ENCODE measurements at places on chromosomes 7 and 10. TPM values are rescaled to one million over a fixed set of nuclear protein-coding genes. Genes with fewer than 3 reads are reported as not detected.
A peak's percentile ranks its signal among the peaks of the same experiment; 100 is the strongest.

DNA sequence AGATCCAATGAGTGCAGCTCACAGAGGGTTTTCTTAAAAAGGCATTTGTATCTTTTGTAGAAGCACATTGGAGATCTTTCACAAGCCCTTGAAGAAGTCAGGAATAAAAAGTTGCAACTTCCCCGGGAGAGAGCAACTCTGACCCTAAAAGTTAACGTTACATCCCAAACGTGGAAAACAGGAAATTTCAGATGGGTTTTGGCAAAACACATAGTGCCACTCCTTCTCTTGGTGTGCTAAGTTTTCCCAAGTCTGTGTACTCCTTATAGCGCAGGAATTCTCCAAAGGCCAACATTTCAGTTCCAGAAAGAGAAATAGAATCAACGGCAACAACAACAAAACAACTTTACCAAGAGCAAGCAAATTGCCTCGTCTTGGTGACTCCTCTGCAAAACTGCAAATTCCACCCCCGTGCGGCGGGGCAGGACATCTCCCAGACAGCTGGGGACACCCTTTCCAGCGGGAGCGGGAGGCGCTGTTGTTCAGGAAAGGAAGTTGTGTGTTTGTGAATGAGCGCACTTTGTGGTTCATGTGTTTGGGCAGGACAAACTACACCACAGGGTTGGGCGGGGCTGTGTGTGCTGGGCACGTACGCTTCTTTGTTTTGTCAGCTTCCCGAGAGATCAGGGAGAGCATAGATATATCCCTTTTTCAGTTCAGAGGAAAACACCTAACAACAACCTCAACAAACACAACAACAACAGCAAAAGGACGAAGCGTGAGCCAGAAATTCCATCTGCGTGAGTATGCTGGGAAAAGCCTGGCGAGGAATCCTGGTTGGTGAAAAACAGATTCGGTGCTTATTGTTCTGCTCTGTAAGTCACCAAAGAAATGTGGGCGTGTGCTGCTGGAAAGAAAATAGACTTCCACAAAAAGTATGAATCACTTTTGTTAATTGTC, 294.7 kb upstream of the PITRM1 start:
- H3K27me3 ChIP-seq, result no peaks in the 10 kb centered on the region
- peaks cover 18% of the 10 kb centered on the region for H3K4me1 ChIP-seq
- no peak for DNase-seq
- H3K36me3 ChIP-seq, result no peaks in the 10 kb centered on the region
- peak overlapping the region; percentile 64 for H3K27ac ChIP-seq

DNA sequence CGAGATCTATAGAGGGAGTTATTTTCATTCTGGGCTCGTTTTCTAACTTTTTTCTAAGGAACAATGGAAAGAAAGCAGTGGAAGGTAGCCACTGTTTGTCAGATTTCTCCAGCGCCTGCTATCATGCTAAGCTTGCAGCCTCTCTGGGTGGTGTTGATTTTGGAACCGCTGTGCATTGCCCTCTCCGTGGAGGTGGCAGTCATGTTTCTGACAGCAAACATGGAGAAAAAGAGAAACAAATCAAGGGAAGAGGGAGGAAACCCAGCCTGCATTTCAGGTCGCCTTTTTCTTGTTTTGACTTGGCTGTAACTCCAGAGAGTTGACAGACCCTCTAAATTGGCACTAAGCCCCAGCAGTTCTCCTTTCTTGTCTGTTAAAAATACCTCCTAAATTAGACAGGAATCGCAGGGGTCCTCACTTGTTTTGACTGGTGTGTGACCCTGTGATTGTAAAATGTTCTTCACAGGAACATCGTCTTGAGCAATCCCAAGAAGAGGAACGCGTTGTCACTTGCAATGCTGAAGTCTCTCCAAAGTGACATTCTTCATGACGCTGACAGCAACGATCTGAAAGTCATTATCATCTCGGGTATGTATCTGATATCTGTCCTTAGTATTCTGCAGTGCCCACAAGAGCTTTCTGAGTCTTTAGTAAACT, 4.8 kb downstream of the ECHDC3 start:
- peaks cover 6% of the 10 kb centered on the region for H3K4me1 ChIP-seq
- no peak for DNase-seq
- no peak overlapping the region for H3K27ac ChIP-seq
- H3K4me3 ChIP-seq, result no peak overlapping the region
- no peaks in the 10 kb centered on the region for H3K27me3 ChIP-seq
- no peaks in the 10 kb centered on the region for H3K36me3 ChIP-seq

GRCh38 chr7:132415259-132415658, 161.0 kb downstream of the PLXNA4 start:
- no peak overlapping the region for H3K4me3 ChIP-seq
- H3K36me3 ChIP-seq, result no peaks in the 10 kb centered on the region
- DNase-seq, result no peak
- H3K27ac ChIP-seq, result no peak overlapping the region
- peaks cover 6% of the 10 kb centered on the region for H3K4me1 ChIP-seq
- no peaks in the 10 kb centered on the region for H3K27me3 ChIP-seq

The PDCD11 gene
- 20.3 TPM for total RNA-seq

- no peak for DNase-seq
- H3K36me3 ChIP-seq, result no peaks in the 10 kb centered on the region
- no peaks in the 10 kb centered on the region for H3K27me3 ChIP-seq
- no peak overlapping the region for H3K27ac ChIP-seq
- no peaks in the 10 kb centered on the region for H3K4me1 ChIP-seq
Observed at GRCh38 chr7:26841003-26841739, 23.2 kb downstream of the SKAP2 start.

DNA sequence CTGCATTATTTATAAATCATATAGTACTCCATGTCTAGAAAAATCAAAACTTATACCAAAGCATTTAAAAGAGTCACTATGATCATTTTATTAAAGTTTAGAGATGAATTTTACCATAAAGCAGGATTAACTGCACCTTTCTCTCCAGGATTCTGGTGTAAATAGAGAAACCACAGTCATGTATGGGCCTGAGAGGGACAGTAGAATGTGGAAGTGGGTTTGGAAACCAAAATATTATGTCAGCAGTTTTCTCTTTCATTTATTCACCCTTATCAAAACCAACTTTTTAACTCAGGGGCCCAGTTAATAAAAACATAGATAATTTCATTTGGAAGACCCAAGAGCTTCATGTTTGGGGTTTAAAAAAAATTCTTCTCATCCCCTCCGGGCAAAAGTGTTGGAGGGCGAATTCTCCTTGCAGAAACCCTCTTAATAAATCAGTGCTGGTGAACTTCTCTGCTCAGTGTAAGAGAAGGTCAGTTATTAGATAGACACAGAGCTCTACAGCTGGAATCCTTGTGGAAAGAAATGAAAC, 266.2 kb downstream of the CREB5 start:
- peaks cover 5% of the 10 kb centered on the region for H3K4me1 ChIP-seq
- no peak overlapping the region for H3K27ac ChIP-seq
- no peak overlapping the region for H3K4me3 ChIP-seq
- no peak for DNase-seq

The TAS2R4 gene
- 3.4 TPM for total RNA-seq

The GDF10 gene
- total RNA-seq, result 6.4 TPM

DNA sequence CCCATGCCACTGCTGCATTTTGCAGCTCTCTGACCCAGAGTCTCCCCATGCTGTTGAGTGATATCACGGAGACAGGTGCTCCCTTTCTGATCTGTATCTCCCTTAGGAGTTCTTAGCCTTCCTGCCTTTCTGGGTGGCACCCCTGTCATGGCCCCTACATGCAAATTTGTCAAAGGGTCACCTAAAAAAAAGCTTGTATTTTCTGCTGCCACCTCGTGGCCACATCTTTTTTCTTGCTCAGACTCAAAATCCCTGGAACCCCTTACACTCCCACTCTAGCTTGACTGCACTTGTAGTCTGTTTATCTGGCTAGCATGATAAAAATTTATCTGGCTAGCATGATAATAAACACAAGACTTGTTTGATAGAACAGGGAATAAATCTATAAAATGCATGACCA, 809.1 kb downstream of the SORCS1 start:
- H3K36me3 ChIP-seq, result no peaks in the 10 kb centered on the region
- no peak for DNase-seq
- H3K27me3 ChIP-seq, result no peaks in the 10 kb centered on the region
- H3K27ac ChIP-seq, result no peak overlapping the region

- H3K4me1 ChIP-seq, result peaks cover 3% of the 10 kb centered on the region
- H3K27ac ChIP-seq, result no peak overlapping the region
- no peak for DNase-seq
- no peaks in the 10 kb centered on the region for H3K36me3 ChIP-seq
Observed at GRCh38 chr10:59631237-59631636, 78.4 kb downstream of the SLC16A9 start.

The SPDYE16 gene
- 0.28 TPM for total RNA-seq

The KIF11 gene
- total RNA-seq, result 15.2 TPM

The OR6V1 gene
- not detected for total RNA-seq

The TRIM8 gene
- total RNA-seq, result 42.2 TPM

GRCh38 chr7:1957471-1958225, 275.1 kb downstream of the MAD1L1 start:
- H3K4me1 ChIP-seq, result peaks cover 9% of the 10 kb centered on the region
- H3K27me3 ChIP-seq, result no peaks in the 10 kb centered on the region
- no peak overlapping the region for H3K4me3 ChIP-seq
- H3K36me3 ChIP-seq, result peaks cover 43% of the 10 kb centered on the region
- DNase-seq, result no peak
- no peak overlapping the region for H3K27ac ChIP-seq

GRCh38 chr7:20456701-20457100, 126.0 kb downstream of the ITGB8 start:
- H3K36me3 ChIP-seq, result no peaks in the 10 kb centered on the region
- H3K4me3 ChIP-seq, result no peak overlapping the region
- DNase-seq, result no peak

DNA sequence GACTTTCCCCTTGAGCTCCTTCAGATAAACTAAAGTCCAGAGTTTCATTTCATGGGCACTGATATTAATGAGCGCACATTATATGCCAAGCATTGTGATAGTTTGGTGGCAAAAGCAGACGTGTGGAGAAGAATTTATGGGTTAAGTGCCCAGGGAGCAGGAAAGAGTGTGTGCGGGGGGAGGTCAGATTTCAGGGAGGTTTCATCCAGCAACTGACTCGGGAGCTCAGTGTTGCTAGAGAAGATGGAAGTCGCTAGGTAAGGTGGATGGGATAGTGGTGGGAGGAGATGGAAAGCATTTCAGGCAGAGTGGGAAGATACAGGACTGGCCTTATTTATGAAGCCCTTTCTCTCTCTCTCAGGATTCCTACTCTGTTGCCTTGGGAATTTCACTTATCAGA, 223.0 kb downstream of the SNX10 start:
- H3K4me1 ChIP-seq, result peaks cover 5% of the 10 kb centered on the region
- H3K27ac ChIP-seq, result no peak overlapping the region
- no peak for DNase-seq

DNA sequence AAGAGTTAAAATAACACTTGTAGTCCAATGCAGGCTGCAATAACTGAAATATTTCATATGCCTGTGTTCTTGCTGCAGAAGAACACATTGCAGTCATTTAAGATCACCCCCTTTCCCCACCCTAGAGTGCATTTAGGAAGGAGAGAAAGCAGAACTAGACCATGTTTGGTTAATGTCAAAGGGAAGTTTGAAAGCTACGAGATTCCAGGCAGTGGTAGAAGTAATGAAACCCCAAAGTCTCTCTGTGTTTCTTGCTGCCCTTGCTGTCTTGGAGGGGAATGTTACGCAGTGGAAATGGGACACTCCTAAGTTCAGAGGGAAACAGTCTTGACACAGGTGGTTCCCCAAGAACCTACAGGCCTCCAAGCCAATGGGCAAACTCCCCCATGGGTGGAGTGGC, 242.9 kb downstream of the PTEN start:
- no peak for DNase-seq
- no peaks in the 10 kb centered on the region for H3K27me3 ChIP-seq
- H3K36me3 ChIP-seq, result no peaks in the 10 kb centered on the region
- no peak overlapping the region for H3K4me3 ChIP-seq
- H3K27ac ChIP-seq, result no peak overlapping the region
- peaks cover 3% of the 10 kb centered on the region for H3K4me1 ChIP-seq

GRCh38 chr10:64977915-64978314, 1456.7 kb downstream of the REEP3 start:
- no peaks in the 10 kb centered on the region for H3K4me1 ChIP-seq
- H3K4me3 ChIP-seq, result no peak overlapping the region
- no peak overlapping the region for H3K27ac ChIP-seq
- DNase-seq, result peak; percentile 59

DNA sequence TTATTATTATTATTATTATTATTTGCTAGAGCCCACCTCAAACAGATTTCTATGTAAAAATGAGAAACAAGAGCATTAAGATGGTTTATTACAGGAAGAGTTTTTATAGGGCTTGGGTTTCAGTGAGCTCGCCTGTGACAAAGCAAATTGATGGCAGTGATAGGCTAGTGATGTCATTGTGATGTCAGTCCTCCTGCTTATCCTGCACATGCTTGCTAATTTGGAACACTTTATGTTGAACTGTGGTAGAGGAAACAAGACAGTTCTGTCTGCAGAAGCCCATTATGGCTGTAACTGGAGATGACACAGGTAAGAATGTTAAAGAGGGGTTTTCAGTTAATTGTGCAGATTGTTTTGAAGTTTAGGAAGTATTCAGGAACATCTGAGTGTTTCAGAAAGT, 68.3 kb downstream of the CREM start:
- H3K27ac ChIP-seq, result peak overlapping the region; percentile 98
- H3K27me3 ChIP-seq, result no peaks in the 10 kb centered on the region

The PTPRN2 gene
- total RNA-seq, result 33.2 TPM

DNA sequence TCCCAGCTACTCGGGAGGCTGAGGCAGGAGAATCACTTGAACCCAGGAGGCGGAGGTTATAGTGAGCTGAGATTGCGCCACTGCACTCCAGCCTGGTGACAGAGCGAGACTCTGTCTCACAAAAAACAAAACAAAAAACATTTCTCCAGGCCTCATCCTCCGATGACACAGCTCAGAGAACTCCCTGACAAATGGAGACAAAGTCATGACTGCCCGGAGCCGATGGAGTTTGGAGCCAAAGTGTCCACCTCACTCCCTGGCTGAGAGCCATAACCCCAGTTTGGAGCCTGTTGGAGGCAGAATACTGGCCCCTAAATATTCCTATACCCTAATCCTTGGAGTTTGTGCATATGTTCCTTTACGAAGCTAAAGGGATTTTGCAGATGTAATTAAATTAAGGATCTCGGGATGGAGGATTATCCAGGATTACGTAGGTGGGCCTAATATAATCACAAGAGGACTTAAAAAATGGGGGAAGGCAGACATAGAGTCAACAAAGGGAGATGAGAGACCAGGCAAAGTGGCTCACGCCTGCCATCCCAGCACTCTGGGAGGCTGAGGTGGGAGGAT, 22.7 kb downstream of the SSC4D start:
- peaks cover 4% of the 10 kb centered on the region for H3K36me3 ChIP-seq
- no peak for DNase-seq
- H3K27me3 ChIP-seq, result no peaks in the 10 kb centered on the region
- H3K4me1 ChIP-seq, result peaks cover 11% of the 10 kb centered on the region
- H3K4me3 ChIP-seq, result no peak overlapping the region
- no peak overlapping the region for H3K27ac ChIP-seq

The GIMAP5 gene
- 8.6 TPM for total RNA-seq

DNA sequence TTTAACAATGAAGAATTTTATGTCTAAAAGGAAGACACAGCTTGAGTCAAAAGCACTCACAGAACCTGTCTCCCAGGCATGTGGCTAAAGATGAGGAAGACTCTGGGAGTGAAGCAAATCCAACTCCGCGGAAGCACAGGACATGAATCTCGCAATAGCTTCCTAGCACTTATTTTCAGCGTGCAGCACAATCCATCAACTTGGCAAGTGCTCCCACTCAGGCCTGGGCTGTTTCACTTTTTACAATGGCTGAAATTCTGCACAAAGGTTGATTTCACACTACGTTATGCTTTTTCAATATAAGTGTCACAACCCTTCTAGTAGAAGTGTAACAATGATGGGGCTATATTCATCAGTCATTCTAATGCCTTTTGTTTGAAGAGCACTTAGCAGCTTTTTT, 180.2 kb downstream of the XPNPEP1 start:
- no peaks in the 10 kb centered on the region for H3K27me3 ChIP-seq
- no peaks in the 10 kb centered on the region for H3K4me1 ChIP-seq
- H3K27ac ChIP-seq, result no peak overlapping the region
- H3K4me3 ChIP-seq, result no peak overlapping the region
- peak; percentile 22 for DNase-seq
- no peaks in the 10 kb centered on the region for H3K36me3 ChIP-seq

All from spinal cord (tissue), 10 donors.